ENCODE measurements at places on chromosomes 12 and 14.

DNA sequence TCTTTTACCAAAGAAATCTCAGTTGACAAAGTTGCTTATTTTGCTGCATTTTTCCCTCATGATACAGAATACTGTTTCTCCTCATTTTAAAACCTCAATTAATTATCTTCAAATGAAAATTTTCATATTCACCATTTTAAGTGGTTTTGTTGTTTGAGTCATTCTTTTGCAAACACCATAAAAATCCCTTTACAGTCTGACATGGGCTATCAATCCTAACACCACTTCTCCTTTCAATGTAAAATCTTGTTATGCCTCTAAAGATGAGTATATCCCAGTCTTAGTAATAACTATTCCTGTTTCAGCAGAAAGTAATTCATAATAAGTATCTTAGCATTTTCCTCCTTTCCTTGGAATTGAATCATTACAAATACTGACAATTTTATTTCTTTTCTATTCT is 192.2 kb downstream of the SYT1 start:
- DNase-seq = no peak

GRCh38 chr12:26058308-26058707 is 66.5 kb downstream of the BHLHE41 start:
- DNase-seq = no peak

DNA sequence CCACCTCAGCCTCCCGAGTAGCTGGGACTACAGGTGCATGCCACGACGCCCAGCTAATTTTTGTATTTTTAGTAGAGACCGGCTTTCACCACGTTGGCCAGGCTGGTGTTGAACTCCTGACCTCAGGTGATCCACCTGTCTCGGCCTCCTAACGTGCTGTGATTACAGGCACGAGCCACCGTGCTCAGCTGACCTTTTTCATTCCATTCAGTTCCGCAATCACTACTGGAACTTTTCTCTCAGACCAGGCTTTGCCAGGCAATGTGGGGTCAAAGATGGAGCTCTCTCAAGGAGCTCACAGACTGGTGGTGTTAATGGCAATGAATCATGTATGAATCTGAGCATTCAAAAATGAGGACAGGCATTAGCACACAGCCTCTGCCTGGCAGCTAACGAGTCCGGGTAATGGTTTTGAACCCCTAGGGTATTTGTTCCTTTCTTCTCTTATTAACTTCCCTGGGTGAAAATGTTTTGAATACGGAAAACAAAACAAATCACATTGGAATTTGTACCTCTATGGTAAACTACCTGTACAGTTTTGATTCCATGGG is 9.4 kb upstream of the TCHP start:
- no peak for DNase-seq

GRCh38 chr14:91143862-91144261 is 30.0 kb downstream of the DGLUCY start:
- DNase-seq = no peak

- DNase-seq = peak; percentile 30
Measured at GRCh38 chr12:116009805-116010204, 267.7 kb downstream of the MED13L start.

DNA sequence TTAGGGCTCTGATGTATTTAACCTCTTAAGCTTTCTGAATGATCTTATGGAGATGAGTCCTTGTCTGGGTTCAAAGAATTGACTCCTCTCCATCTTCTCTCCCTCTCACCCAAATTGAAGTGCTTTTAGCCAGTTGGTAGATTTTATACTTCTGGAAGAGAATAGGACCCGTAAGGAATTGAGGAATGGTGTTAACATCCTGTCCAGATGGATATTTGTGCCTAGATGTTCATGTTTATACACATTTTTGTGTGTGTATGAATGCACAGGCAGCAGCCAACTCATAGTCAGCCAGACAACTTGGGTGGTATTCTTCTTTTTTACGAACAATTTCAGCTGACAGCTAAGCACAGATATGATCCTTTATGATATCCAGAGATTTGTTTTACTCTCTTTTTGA is 449.6 kb upstream of the RGS6 start:
- no peak for DNase-seq

GRCh38 chr12:56020423-56021184 is at the start of gene IKZF4:
Gene IKZF4 (plus strand): TSS chr12:56021043. CDS start chr12:56021494, 451 bp downstream.
- no peak for DNase-seq

GRCh38 chr12:57904848-57905811 is 36.2 kb upstream of the ATP23 start:
- peak; percentile 87 for DNase-seq

GRCh38 chr14:94469261-94469660 is 6.7 kb downstream of the SERPINA9 start:
- DNase-seq = no peak

- no peak for DNase-seq
Measured at GRCh38 chr14:105107351-105107750, 42.1 kb upstream of the GPR132 start.

DNA sequence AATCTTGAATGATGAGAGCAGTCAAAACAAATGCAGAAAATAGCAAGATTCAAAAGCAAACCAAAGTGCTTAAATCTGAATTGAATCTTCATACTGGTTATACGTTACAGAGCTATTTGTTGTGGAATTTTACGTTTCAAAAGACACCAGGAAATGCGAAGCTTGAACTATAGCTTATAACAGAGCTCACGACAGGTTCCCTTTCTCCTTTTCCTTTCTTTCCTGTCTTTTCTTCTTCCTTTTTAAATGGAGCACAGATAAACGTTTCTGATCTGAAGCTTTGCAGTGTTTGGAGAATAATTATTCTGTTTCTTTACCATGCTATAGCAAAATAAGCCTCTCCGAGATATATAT is 492.6 kb upstream of the GARIN6 start:
- DNase-seq = no peak

DNA sequence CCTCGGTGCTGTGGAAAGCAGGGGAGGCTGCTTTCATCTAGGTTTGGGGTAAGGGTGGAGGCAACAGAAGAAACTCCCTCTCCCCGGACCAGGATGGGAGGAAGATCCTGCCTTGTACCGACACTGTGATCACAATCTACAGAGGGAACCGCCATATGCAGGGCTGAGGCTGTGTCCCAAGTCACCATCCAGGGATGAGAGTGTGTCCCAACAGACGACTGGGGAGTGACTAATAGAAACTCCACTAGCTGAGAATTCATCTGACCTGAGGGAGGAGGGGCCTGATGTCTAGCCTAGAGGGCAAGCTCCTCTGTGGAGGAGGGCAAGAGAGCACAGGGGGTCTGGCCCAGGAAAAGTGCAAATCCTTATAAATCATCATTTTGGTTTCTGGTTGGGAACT is 172.4 kb downstream of the CALM1 start:
- DNase-seq = no peak

DNA sequence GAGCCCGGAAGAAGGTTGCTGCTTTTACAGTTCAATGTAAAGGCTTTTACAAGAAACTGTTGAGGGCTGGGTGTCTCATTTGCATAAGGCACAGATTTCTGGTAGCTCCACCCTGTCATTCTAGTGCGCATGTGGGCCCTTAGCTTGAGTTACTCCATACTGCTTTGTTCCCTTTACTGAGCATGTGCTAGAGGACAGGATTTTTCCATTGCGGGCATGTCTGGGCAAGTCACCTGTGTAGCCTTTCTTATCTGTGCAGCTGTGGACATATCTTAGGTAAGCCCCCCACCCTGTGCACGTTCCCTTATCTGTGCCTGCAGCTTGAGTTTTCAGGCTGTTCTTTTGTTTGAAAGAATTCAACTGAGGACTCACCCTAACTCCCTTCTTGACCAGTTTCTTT is 56.2 kb upstream of the ARHGAP5 start:
- no peak for DNase-seq

DNA sequence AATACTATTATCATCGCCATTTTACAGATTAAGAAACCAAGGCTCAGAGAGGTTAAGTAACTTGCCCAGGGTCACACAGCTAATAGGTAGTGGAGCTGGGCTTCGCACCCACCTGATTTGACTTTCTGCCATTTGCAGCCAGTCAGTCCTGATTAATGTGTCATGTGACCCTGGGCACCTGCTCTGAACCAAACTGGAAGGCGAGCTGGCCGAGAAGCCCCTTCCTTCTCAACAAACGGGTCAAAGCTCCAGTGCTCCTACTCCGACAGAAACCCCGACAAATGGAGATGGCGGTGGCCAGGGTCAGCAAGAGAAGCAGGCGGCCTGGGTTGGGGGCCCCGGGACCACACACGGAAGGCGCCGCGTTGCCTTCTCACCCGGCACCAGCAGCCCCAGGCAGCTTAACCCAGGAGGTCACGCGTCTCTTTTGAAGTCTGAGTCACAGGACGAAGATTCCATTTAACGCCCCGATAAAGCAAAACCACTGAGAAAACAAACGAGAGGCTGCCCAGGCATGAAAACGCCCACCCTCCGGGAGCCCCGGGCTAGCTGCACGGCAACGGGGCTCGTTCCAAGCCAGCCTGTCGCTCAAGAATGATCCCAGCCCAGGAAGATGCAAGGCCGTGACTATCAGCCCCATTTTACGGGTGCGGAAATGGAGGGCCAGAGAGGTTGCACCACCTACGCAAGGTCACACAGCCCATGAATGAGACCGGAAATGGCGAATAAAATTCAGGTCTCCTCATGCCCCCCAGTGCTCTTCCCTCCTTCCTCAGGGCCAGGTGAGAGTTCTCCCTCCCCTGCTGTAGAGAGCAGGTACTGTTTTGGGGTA is 124.8 kb downstream of the SCARB1 start:
- no peak for DNase-seq

DNA sequence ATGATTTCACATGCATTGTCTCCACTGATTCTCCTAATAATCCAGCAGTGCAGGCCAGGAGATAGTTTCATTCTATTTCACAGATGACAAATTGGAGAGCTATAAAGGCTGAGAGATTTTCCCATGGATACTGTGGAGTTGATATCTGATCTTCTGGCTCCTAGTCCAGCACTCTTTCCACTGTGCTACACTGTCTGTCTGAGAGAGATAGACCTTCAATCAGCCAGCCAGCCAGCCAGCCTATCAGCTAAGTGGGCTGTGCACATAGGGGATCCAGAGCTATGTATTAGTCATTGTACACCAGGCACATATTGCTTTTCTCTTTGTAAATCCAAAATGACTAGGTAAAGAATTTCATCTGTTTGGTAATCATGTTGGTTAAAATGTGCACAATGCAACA is 91.8 kb upstream of the ATP2B1 start:
- no peak for DNase-seq

GRCh38 chr14:103741876-103742275 is 26.3 kb downstream of the ZFYVE21 start:
- no peak for DNase-seq

DNA sequence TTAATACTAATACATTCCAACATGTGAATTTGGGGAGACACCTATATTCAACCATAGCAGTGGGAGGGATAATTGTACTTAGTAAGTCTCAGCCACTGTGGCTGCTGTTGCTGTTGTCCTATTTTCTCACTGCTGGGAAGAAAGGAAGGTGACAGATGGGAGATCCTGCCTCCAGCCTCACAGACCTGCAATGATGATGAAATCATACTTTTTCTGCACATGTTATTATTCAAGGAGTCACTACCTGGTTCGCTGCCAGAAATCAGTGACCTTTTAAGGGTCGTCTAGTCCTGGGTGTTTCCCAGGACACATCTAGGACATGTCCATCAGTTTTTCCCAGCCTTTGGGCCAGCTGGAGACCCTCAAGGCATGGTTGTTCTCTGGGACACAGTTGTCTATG is 106.2 kb upstream of the RPH3A start:
- no peak for DNase-seq

DNA sequence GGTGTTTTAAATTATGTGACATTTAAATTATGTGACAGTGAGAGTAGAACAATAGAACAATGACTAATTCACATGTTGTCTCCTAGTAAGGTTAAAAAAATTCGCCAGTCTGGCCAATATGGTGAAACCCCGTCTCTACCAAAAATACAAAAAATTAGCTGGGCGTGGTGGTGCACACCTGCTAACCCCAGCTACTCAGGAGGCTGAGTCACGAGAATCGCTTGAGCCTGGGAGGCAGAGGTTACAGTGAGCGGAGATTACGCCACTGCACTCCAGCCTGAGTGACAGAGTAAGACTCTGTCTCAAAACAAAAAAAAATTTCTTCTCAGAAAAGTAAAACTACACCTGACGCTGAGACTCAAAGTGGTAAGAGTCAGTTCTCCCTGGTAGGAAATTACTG is 2.7 kb downstream of the CS start:
- no peak for DNase-seq

GRCh38 chr12:110649341-110649847 is 35.5 kb downstream of the TCTN1 start:
- DNase-seq = no peak

- DNase-seq = no peak
Measured at GRCh38 chr12:75120311-75120711, 89.3 kb downstream of the KCNC2 start.

DNA sequence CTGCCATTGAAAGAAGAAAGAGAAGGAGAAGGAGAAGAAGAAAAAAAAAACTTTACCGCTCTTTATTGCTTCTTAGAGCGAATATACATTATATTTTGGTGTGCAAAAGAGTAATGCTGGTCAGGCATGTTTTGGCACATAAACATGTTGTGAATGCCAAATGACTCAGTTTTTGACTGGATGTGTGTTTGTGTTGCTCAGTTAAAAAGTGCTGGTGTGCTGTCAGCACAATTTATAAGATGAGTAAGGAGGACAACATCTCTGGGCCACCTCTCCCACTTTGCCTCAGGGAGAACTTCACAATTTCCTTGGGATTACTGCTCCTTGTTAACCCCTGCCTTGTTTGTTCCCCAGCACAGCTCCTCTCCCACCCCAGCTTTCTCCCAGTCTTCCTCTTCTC is 584.8 kb downstream of the ETNK1 start:
- no peak for DNase-seq

GRCh38 chr12:12720052-12720451 is 2.9 kb downstream of the CDKN1B start:
- DNase-seq = no peak

GRCh38 chr12:18361433-18361832 is 100.1 kb downstream of the PIK3C2G start:
- no peak for DNase-seq

DNA sequence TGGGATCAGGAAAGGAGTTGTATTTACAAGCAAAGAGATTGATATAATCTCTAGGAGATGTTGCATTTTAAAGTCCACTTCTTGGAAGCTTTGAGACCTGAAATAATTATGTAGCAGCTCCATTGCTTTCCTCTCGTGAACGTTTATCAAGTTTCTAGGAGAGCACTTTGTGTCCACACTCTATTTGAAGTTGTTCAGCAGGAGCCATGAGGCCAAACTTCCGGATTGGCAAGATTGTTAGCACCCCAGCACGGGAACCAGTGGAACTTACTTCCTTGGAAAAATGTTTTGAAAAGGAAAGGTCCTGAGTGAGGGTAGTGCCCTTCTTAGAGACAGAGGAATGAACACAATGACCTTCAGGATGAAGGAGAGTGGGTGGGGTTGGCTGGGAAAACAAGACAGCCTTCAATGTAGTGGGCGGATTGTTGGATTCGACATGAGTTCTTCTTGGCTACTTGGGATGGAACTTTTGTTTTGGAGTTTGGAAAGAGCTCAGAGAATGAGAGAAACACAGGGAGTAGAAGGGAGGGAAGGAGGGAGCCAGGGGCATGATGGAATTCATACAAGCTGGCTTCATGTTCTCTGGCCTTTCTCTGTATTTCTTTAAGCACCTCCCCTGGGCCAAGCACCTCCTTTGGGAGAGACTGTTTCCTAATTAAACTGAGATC is 23.8 kb upstream of the CISTR start:
- DNase-seq = no peak

GRCh38 chr14:76848879-76849278 is 22.7 kb downstream of the LRRC74A start:
- DNase-seq = peak; percentile 56
